ENCODE measurements at places on chromosomes 6 and 20.

GRCh38 chr20:57688864-57689263 is 21.0 kb downstream of the PMEPA1 start:
- DNase-seq: no peak

- no peak for DNase-seq
Measured at GRCh38 chr6:116812051-116812650, 16.7 kb downstream of the GPRC6A start.

DNA sequence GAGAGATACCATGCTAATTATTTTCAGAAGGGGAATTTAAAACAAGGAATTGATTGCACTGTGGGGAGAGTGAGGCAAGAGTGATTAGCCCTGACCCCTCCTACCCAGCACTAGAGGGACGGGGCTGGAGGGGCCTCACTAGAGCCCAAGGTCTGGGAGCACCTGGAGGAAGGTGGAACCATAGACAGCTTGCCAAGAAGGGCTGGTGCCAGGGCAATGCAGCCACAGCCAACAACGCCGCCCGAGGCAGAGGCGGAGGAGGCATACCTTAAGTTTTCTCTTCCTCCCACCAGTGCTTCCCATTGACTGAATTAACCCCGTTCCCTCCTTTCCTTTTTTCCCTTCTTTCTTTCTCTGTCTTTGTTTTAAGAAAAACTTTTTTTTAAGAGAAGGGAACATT is 40.0 kb downstream of the IYD start:
- DNase-seq: no peak

DNA sequence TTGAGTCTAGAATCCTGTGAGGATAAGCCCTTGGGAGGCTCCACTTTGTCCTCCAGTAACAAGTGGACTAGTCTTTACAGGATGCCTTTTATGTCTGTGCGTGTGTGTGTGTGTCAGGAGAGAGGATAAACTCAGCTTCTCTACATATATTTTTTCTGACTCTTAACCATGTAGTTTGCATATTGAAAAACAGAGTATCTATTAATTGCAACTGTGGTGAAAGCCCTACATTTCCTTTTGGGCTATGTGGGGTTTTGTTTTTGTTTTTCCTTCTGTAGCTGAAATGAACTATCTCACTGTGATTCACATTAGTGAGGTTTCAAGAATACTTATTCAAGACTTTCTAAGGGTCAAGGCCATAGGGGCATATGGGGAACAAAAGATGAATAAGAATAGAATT is 17.7 kb downstream of the TPBG start:
- DNase-seq: no peak

DNA sequence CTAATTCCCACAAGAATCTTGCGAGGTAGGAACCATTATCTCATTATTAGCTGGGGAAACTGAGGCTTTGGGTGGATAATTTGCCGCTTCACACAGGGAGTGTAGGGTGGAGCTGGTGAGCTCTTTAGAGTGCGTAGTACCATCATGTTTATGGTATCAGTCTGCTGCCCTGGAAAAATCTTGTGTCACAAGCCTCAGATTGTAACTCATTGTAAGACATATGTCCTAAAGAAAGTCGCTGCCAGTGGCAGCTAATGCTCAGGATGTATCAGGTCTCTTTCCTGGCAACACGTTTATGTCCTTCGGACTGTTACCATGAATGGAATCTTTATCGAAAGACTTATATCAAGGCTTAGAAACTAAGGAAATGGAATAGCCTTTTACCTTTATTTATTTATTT is 1.9 kb downstream of the ZFAND3 start:
- peak; percentile 6 for DNase-seq

DNA sequence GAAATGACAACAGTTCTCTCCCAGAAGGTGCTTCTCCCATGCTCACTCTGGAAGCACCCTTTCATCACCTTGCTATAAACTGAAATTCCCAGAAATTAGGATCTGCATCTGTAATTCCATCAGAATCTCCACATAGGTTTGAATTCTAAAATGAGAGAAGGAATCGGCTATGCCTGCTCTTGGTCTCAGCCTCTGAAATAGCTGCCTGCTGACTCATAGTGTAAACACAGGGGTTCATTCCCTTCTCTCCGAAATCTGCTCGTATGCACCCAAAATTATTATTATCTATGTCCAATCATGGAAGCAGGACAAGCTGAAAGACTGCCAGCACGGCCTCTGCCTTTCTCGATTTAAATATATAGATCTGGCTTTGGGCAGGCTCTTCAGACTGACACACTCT is 74.6 kb upstream of the TAB2 start:
- DNase-seq: no peak

DNA sequence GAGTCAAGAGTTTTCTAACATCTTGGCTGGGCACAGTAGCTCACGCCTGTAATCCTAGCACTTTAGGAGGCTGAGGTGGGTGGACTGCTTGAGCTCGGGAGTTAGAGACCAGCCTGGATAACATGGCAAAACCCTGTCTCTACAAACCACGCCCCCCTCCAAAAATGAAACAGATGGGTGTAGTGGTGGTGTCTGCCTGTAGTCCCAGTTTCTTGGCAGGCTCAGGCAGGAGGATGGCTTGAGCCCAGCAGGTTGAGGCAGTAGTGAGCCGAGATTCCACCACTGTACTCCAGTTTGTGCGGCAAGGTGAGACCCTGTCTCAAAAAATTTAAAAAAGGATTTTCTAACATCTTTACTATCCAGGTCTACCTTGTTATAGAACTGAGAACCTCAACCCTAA is 22.0 kb downstream of the FAM8A1 start:
- no peak for DNase-seq

GRCh38 chr20:37348792-37349516 is 3.0 kb downstream of the SRC start:
- DNase-seq: no peak

DNA sequence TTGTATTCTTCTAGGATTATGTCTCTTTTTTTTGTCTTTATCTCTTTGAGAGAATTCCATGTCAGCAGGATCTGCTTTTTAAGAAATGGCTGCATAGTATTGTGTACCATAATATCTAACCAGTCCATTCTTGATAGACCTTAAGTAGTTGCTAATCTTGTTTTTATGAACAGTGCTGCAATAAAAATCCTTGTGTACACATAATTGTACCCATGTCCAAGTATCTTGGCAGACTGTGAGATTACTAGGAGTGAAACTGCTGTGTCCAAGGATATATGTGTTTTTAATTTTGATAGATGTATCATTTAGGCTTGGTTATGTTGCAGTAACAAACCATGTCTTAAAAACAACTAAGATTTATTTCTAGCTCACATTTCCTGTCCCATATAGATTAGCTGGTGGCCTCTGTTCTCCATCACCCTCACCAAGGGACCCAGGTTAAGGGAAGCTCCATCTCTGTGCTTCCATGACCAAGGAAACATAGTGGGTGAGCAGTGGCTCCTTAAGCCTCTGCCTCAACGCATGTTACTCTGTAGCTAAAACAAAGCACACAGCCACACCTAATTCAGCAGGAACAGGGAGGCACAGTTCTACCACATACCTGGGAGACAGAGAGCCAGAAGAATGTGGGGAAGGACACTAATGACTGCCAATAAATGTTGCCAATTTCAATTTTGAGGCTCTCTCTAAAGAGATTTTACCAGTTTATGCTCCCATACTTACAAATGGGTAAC is 12.1 kb upstream of the SUMO4 start:
- DNase-seq: no peak

DNA sequence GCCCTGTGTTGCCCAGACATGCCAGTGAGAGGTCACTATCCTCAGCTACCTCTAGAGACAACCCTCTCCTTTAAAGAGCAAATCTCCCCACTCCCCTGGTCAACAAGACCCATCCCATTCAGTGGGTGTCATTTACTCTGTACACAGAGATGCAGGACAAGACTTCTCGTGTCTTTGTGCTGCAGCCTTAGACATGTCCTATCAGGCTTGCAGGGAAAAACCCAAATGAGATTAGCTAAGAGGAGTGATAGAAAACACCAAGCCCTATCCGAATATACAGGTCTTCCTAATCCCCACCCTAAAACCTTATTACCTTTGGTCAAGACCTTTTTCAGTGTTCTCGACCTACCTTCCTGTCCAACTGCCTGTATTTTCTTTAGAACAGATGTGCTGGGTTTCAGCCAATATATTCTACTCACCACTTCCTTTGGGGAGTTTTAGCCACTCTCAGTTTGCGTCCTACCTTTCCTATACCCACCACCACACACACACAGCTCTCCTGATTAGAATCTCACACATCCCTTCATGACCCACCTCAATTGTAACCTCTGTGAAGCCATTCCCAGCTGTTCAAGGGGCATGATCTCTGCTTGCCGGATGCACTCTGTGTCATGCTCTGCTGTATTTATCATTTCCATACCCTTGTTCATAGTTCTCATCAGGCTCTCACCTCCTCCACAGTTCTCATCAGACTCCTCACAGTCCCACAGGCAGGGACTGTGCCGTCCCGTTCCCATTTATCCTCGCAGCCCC is 39.7 kb downstream of the TRAM2 start:
- DNase-seq: no peak

GRCh38 chr6:45350186-45350710 is 22.1 kb downstream of the RUNX2 start:
- DNase-seq: no peak

DNA sequence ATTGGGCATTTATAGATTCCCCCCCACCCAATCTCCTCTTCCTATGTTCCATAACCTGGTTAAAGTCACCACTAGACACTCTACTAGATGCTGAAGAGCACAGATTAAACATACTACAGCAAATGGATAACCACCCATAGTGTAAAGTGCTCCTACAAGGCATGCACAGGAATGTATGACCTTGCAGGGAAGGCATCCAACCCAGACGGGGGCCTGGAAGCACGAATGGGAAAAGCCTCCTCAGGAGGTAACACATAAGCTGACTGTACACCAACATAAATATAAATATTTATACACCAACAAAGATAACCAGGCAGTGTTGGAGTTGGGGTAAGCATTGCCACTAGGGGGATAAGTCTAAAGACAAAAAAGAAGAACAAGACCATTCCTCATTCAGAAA is 691.7 kb downstream of the GRIK2 start:
- no peak for DNase-seq

- no peak for DNase-seq
Measured at GRCh38 chr6:34301408-34301807, 52.6 kb upstream of the SMIM29 start.

DNA sequence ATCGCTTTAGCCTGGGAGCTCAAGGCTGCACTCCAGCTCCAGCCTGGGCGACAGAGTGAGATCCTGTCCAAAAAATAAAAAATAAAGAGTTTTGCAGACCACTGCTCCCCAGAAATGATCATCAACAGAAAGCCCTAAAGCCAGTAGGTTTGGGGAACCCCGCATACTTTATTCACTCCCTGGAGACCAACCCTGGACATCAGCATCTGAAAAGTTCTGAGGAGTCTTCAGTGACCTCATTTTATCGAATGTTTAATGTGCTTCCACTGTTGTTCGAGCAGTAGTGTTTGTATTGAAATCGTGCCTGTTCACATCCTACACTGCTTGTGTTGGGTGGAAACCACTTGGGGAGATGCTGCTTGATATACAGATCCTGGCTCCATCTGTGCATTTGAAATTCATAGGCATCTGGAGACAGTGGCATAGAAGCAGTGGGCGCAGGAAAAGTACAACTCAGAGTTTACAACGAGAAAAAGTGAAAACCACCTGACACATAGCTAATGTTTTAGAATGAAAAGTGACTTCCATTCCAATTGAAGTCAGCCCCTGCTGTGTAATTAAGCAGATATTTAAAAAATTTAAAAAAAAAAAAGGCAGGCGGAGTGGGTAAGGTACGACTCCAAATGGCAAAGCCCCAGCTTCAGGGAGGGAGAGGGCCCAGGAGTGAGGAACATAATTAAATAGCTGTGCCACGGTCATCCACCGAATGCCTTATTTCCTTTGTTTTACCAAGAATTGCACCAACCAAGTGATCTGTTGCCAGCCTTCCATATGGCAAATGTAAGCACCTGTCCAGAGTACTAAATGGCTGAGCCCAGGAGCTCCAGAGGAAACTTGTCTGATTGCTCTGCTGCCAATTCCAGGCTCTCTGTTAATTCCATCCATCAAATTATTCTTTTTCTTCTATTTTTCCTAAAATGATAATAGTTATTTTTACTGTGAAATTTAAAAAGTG is 100.4 kb upstream of the NAA20 start:
- no peak for DNase-seq

DNA sequence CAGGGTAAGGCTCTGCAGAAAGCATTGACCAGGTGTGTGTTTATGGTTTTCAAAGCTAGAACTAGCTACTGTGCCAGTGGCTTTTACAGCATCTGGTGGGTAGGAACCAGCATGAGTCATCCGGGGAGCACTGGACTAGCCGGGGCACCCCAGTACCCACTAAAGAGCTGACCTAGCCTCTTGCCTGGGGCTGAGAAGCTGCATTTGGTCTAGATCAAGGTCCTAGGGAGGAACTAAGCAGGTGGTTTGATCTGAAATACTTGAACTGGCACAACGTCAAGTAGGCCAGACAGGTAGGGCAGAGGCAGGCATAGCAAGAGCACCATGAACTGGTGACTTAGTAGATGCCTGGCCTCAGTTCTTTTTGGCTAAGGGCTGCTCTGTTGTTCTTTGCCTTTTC is 109.8 kb upstream of the PTPRK start:
- no peak for DNase-seq

DNA sequence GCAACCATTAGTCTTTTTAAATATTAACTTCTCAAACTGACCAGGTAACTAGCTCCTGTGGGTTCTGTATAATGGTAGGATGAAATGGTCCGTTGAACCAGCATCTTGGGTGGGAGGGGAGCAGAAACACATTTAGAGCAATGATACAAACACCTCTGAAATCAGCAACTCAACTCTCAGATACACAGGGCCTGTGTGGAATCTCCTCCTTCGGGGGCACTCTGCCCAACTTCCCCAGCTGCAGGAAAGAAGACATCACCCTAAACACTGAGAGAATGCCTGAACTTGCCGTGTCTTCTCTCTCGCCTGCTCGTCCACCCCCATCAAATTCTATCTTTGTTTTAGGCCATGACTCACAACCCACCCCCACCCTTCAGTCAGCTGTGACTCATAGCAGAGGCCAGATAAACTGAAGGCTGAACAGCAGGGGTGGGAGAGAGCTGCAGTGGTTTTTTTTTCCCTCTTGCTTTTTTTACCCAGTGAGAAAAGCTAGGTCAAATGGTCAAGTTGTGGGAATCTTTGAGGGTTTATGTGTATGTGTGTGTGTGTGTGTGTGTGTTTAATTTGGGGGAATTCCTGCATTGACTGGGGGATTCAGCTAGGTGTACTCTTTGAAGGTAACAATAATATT is 593.4 kb upstream of the JAG1 start:
- DNase-seq: no peak

- DNase-seq: no peak
Measured at GRCh38 chr6:14945461-14946185, 300.2 kb upstream of the JARID2 start.

GRCh38 chr6:12578751-12579150 is 137.8 kb upstream of the PHACTR1 start:
- no peak for DNase-seq

DNA sequence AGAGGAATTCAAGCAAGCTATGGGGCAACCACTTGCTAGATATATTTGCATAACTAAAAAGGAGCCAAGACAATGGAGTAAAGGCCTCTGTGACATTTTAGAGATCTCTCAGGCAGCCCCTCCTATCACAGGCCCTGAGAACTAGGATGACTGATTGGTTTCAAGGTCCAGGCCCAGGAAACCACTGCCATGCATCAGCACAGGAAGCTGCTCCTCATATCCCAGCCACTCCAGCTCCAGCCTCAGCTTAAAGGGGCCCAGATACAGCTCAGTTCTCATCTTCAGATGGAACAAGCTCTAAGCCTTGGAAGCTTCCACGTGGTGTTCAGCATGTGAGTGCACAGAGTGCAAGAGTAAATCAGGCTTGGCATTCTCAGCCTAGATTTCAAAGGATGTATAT is 21.1 kb upstream of the THBS2 start:
- no peak for DNase-seq

- no peak for DNase-seq
Measured at GRCh38 chr6:81309811-81310210, 442.7 kb downstream of the TENT5A start.
